ENCODE measurements at places on chromosomes 6 and 20. TPM values are rescaled to one million over a fixed set of nuclear protein-coding genes. Genes with fewer than 3 reads are reported as not detected.

The SLC17A2 gene
- not detected for total RNA-seq

The ADGRG6 gene
- total RNA-seq, result 33.4 TPM

The DAAM2 gene
- total RNA-seq, result not detected

The LY6G6F gene
- total RNA-seq, result not detected

The TCFL5 gene
- total RNA-seq, result 30.0 TPM

The BMP7 gene
- total RNA-seq, result 0.24 TPM

The GJA10 gene
- not detected for total RNA-seq

The ZSCAN23 gene
- total RNA-seq, result 1.2 TPM

The MPIG6B gene
- not detected for total RNA-seq

The STMND1 gene
- not detected for total RNA-seq

The MARCKS gene
- 48.6 TPM for total RNA-seq

The LTA gene
- total RNA-seq, result not detected

The PEX7 gene
- total RNA-seq, result 13.8 TPM

The RAB44 gene
- total RNA-seq, result not detected

The FAM209B gene
- total RNA-seq, result not detected

GRCh38 chr6:35311390-35312075 is 13.9 kb downstream of the DEF6 start:
- DNase-seq, result no peak

GRCh38 chr6:52374247-52374646 is 12.3 kb downstream of the PAQR8 start:
- no peak for DNase-seq

GRCh38 chr6:55636406-55637102 is 57.6 kb upstream of the HMGCLL1 start:
- no peak for DNase-seq

DNA sequence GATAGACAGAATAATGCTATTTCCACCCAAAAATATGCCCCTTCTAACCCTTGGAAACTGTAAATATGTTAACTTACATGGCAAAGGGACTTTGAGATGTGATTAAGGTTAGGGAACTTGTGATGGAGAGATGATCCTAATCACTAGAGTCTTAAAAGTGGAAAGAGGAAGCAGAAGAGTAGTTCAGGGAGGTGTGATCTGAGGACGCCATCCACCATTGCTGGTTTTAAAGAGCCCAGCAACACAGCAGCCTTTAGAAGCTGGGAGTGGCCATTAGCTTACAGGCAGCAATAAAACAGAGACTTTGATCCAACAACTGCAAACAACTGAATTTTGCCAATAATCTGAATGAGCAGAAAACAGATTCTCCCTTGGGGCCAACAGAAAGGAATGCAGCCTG is 30.6 kb downstream of the ZNF311 start:
- no peak for DNase-seq

DNA sequence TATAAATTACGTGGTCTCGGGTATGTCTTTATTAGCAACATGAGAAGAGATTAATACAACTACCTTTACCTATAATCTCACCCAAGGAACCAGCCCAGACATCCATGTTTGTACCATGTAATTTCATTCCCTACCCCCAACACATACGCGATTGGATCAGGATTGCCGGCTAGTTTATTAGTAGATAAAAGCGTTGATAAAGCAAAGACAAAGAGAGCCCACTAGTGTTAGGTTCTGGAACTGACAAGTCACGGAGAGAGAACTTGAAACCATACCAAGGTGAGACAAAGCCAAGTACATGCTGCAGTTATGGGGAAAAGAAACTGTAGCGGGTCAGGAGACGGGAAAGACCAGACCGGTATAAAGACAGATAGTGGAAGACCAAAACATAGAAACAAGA is 37.4 kb upstream of the FAM135A start:
- DNase-seq, result no peak

DNA sequence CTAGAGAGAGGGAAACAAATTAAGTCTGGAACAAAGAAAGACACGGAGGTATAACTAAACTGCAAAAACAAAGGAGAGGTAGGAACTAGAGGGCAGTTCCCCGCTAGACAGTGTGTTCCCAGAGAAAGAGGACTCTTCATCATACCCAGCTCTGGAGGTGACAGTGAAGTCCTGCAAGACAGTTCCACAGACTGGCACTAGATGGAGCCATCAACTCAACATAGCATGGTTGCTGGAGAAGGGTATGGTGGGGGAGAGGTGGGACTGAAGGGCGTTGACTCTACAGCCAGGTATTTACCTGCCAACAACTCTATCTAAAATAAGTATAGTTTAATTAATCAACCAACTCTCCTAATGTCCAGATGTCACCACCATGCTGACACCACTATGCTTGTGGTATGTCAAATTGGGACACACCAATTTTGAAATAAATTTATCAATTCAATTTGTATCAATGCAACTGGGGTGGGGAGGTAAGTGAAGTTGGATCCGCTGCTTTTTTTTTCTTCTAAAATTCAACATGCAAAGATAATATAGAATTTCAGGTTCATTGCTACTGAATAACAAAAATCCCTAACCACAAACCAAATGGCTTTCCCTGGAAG is 9.7 kb downstream of the BACH2 start:
- peak; percentile 58 for DNase-seq

DNA sequence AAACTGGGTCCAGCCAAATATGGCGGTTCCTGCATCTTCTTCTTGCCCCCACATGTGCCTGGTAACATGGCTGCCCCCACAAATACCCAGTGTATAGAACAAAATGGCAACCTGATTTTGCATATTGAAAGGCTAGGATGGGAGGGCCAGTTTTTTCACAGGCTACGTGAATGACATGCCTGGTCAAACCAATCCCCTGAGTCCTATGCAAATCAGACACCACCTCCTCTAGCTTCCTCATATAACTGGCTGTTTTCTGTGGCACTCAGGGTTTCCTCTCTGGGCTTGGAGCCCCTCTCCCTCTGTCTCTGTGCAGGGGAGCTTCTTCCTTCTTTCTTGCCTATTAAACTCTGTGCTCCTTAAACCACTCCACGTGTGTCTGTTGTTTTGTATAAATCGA is 372.1 kb downstream of the KIF16B start:
- DNase-seq, result no peak

- DNase-seq, result peak; percentile 4
Measured at GRCh38 chr6:46796848-46797580, 3.8 kb downstream of the MEP1A start.

DNA sequence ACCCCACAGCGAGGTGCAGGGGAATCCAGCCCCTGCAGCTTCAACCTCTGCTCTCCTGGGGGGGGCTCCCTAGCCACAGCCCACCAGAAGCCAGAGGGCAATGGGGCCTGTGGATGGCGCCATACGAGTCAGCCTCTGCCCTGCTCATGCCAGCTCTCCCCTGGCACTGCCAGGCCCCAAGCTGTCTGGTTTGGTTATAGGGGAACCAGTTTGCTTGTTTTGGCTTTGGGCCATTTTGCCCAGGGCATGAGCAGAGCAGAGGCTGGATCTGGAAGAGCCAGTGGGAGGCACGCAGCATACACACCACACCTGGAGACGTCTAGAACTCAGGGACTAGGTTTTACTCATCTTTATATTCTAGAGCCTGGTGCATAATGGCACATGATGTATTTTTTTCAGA is 66.7 kb upstream of the SLC22A16 start:
- DNase-seq, result no peak

DNA sequence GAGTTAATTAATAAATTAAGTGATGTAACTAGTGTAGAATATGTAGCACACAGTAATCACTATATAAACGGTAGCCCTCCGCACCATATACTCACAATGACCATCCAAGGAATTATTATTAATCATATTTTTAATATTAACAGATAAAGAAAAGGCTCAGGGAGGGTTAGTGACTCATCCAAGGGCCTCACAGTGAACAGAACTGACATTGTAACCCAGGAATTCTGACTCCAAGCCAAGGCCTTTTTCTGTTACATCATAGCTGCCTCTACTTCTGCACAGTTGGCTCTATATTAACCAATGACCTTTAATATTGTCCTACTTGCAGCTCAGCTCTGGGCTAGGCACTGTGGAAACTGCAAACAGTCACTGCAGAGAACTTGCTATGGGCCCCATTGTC is 117.5 kb upstream of the SIRPG start:
- peak; percentile 30 for DNase-seq

- no peak for DNase-seq
Measured at GRCh38 chr6:21164768-21165326, 428.7 kb upstream of the SOX4 start.

DNA sequence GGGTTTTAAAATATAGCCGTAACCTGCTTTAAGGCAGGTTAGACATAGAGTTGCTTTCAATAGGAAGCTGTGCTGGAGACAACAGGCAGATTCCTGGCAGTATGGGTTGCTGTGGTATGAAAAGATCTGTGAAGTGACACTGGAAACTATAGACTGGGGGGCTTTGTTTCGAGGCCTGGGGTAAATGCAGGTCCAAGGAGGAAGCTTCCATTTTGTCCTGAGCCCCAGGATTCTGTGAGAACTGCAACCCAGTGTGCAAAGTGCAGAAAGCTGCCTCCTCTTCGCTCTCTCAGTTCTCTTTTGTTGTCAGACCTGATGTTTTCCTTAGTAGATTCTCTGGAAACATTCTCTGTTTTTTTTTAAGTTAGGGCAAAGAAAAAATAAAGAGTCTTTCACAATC is 86.9 kb downstream of the LYRM4 start:
- no peak for DNase-seq

DNA sequence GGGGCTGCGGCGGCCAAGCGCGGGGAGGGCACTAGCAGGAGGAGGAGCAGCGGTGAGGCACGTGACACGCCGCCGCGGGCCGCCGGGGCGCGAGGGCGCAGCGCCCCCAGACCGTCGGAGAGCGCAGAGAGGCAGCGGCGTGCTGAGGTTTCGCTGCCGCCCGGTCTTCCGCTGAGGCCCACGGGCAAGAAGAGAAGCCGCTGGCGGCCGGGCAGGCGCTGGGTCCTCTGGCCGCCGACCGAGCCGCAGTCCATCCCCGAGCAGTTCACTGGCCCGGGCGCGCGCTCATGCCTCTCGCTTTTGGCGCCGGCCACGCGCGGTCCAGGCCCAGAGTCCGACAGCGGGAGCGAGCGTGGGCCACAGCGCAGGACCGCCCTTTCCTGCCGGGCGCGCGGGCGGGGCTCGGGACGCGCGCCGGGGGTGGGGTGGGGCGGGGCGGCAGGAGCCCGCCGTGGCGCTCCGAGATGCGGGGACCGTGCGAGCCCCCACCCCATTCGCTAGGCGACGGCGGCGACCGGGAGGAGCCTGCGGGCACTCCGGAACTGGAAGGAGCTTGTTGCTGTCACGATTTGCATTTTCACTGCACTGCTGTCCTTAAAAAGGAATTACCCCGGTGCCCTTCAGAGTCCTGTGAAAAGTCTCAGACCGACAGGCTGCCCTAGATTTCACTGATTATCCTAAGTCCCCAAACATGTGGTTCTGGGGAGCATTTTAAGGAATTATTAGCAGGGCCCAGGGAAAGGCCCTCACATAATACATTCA is at the start of gene MCUR1:
MCUR1 (minus strand) TSS at position 382 of the 762 bp plus-strand sequence; CDS start at position 254, 128 bp downstream.
- DNase-seq, result peak; percentile 91

DNA sequence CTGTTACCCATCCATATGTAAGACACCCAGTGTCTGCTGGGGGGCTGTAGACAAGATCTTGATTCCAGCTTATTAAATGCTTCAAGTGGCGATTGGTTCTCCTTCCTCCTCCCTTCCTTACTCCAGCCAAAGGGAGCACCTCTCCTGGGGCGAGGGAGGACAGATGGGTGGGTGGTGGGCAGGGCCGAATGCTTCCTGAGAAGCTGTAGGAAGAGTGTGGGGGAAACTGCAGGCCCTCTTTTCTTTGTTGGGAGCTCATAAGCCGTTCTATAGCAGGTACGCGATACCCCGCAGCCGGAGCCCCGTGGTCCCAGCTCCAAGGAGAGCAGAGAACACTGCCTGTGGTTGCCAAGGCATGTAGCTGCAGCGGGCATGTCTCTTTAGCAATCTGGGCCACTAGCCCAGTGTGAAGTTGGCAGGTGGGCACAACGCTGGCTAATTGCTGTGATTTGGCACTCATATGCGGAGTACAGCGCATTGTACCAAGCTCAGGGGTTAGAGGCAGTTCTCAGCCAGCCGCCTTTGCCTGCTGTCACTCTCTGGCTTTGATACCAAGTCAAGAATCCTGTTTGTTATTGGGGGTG is 14.7 kb upstream of the KCNG1 start:
- DNase-seq, result no peak

DNA sequence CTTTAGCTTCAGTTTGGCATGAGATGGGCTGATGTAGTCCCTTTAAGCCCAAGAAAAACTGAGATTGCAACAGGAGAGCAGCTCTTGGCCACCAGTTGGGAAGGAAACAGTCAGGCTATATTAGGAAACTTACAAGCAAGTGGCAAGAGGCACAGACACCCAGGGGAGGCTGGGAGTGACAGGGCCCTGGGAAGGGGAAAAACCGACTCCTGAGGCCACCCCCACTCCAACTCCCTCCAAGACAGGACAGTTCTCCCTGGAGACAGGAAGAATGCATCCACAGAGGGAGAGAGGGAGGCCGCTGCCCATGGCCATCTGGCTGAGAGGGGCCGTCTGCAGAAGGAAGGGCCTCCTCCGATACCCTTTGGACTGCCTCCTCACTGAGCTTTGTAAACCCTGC is 20.5 kb downstream of the JPH2 start:
- no peak for DNase-seq

DNA sequence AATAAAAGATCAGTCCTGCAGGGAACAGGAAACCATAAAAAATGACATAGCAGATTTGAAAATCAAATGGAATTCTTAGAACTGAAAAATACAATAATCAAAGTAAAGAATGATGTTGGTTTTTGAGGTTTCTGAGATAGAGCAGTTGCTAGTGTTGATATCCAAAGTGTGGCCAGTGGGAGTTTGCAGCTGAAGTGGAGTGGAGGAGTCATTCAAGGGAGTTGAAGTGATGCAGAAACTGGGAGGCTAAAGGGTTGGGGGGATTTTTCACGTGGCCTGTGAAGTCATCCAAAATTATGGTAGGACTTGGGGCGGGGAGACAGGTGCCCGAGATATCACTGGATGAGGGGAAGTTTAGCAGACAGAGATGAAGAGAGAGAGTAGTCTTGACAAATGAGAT is 123.6 kb downstream of the CDC5L start:
- DNase-seq, result no peak

GRCh38 chr6:129748212-129748900 is 38.4 kb upstream of the ARHGAP18 start:
- peak; percentile 29 for DNase-seq

- DNase-seq, result no peak
Measured at GRCh38 chr6:163698086-163698485, 283.6 kb downstream of the QKI start.

GRCh38 chr6:157741948-157742556 is 81.0 kb upstream of the SNX9 start:
- no peak for DNase-seq

- DNase-seq, result no peak
Measured at GRCh38 chr6:98486057-98486456, 348.3 kb upstream of the POU3F2 start.

GRCh38 chr20:721876-722275 is 46.3 kb upstream of the SCRT2 start:
- DNase-seq, result no peak

- DNase-seq, result no peak
Measured at GRCh38 chr6:112234601-112235000, 19.8 kb downstream of the LAMA4 start.

- DNase-seq, result peak; percentile 36
Measured at GRCh38 chr20:62010551-62011402, 54.9 kb downstream of the TAF4 start.

DNA sequence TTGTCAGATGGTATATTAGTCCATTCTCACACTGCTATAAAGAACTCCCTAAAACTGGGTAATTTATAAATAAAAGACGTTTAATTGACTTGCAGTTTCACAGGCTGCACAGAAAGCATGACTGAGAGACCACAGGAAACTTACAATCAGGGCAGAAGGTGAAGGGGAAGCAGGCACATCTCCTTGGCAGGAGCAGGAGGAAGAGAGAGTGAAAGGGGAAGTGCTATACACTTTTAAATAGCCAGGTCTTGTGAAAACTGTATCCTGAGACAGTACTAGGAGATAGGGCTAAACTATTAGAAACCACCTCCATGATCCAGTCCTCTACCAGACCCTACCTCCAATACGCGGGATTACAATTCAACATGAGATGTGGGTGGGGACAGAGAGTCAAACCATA is 193.9 kb upstream of the KCNG1 start:
- no peak for DNase-seq

Measured in Caki2 (cell line).